ENCODE measurements at places on chromosomes 6 and 20. TPM values are rescaled to one million over a fixed set of nuclear protein-coding genes. Genes with fewer than 3 reads are reported as not detected.

GRCh38 chr6:155287762-155288161 lies 23.9 kb downstream of the CLDN20 start:
- peaks cover 1% of the 10 kb centered on the region for H3K4me1 ChIP-seq
- H3K27me3 ChIP-seq: no peaks in the 10 kb centered on the region
- DNase-seq: no peak

GRCh38 chr6:15948930-15949900 lies 179.7 kb upstream of the MYLIP start:
- no peak for DNase-seq
- no peak overlapping the region for H3K27ac ChIP-seq
- H3K27me3 ChIP-seq: no peaks in the 10 kb centered on the region
- no peak overlapping the region for H3K4me3 ChIP-seq

The BACH2 gene
- 13.4 TPM for total RNA-seq

DNA sequence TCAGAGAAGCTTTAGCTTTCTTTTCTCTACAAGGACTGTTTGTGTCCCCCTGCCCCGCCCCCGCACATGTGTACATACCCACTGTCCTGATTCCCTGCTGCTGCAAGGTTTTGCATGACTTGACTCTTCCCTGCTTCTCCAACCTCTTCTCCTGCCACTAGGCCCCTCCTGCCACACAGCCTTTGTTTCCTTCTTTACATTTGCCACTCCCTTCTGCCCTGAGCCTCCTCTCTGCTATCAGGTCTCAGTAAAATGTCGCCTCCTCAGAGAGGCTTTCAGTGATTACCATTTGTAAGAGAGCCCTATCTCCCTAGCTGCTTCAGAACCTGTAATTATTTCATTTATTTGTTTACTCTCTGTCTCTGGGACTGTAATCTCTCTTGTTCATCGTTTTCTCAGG lies 56.4 kb upstream of the VSTM2L start:
- H3K4me1 ChIP-seq: no peaks in the 10 kb centered on the region
- no peak overlapping the region for H3K4me3 ChIP-seq
- no peak overlapping the region for H3K27ac ChIP-seq
- no peak for DNase-seq

DNA sequence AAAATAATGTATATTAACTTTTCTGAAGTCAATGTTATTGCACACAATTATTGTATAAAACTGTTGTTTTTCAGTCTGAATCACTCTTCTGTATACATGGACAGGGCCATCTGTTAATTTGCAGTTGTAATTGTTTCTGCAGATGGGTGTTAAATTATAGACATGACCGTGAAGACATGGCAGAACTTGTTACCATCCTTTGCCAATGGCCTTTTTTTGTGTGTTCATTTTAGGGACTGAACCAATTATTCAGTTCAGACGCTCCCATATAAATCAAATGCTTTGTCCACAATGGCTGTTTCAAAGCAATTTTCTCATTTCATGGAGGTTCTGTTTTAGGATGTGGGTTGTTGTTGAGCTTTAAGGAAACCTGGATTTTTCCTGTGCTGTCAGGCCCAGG lies 533.7 kb downstream of the DOK5 start:
- no peaks in the 10 kb centered on the region for H3K4me1 ChIP-seq
- no peak for DNase-seq
- H3K4me3 ChIP-seq: no peak overlapping the region
- no peak overlapping the region for H3K27ac ChIP-seq
- H3K27me3 ChIP-seq: no peaks in the 10 kb centered on the region

The CLDN20 gene
- total RNA-seq: not detected

DNA sequence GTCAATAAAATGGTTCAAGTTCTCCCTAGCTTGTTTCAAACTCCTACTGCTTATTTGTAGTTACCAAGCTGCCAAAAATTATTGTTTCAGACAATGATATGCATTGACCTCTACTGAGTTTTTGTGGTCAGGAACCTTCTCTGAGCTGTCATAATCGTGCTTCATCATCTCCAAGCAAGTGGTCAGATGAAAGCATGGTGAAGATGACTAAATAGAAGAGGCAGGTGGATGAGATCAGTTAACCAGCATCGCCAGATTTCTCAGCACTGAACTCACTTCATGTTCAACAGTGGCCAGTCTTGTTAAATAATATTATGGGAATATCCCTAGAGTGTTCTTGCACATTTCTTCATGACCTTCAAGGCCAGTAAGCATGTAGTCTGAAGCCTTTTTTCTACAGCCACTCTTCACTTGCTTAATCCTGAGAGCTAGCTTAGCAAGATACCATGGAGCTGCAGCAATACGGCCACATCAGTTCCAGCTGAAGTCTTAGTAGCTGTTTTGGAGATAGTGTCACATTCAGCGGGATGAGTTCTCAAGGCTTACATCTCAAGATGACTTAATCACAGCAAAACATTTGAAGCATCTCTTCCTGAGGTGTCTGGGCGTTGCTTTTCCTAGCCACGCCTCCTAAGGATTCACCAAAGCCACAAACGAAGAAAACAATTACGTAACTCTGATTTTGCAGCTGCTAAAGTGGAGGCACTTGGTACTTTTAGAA lies 101.6 kb upstream of the TMEM30A start:
- H3K27me3 ChIP-seq: no peaks in the 10 kb centered on the region
- DNase-seq: no peak
- H3K4me3 ChIP-seq: no peak overlapping the region
- H3K36me3 ChIP-seq: no peaks in the 10 kb centered on the region

DNA sequence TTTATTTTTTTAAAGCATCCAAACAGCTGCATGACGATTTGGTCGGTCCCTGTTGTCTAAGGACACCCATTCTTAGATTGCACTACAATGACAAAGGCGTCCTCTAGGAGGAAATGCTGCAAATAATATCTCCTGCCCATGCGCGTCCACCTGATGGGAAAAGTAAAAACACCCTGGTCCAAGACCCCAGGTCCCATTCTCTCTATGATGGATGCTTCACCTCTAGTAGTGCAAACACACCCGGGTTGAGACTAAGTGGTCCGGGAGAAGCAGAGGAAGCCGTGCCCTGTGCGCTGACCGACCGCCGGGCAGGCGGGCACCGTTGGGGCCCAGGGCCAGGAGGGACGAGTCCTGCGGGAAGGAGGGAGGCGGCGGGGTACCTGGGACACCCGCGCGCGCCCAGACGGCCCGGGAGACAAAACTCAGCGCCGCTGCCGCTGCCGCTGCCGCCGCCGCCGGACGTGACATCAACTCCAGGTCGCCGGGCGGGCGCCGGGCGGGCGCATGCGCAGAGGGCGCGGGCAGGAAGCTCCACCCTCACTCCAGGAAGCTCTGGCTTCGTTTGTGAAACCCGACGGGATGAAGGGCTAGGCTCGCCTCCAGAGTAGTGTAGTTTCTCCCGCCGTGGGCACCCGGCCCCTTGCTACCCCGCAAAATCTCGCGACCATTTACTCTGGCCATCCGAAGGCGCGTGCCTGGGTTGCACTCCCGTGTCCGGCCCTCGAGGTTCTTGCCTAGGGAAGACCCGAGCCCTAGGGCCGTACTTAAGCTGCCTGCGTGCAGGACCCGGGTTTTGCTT lies at the start of gene TBC1D7:
Gene TBC1D7 (minus strand): TSS at position 462 of the 799 bp plus-strand sequence. CDS start 1,639 bp downstream, outside the sequence.
- H3K4me3 ChIP-seq: peak within 1 kb of the TSS; percentile 95
- H3K27me3 ChIP-seq: no peaks in the 10 kb centered on the region
- peak within 1 kb of the TSS; percentile 90 for H3K27ac ChIP-seq
- peak; percentile 91 for DNase-seq

- H3K27ac ChIP-seq: no peak overlapping the region
- H3K36me3 ChIP-seq: no peaks in the 10 kb centered on the region
- no peaks in the 10 kb centered on the region for H3K27me3 ChIP-seq
- H3K4me1 ChIP-seq: no peaks in the 10 kb centered on the region
- no peak overlapping the region for H3K4me3 ChIP-seq
Measured at GRCh38 chr20:2780948-2781347, 19.5 kb downstream of the CPXM1 start.

DNA sequence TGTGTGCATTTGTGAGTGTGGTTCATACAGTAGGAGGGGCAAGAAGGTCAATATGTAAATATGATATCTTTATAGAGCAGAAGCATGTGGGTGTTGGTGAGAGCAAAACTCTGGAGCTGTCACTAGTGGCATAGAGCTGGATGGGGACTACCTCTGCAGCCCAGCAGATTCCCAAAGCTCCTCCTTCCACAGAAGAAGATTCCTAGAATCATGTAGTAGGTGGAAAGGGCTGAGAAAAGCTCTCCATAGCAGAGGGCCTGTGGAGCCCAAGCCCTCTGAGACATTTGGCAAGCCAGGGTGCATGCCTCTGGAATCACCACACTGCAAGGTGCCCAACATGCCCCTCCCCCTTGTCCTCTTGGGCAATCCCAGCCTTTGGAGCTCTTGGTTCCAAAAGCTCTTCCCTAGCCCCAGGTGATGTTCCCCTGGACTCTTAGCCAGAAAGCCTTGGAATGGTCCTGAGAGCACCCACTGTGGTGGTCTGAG lies 233.2 kb downstream of the LRFN2 start:
- no peaks in the 10 kb centered on the region for H3K27me3 ChIP-seq
- DNase-seq: no peak

GRCh38 chr20:31568041-31568731 lies 36.9 kb upstream of the ID1 start:
- H3K36me3 ChIP-seq: no peaks in the 10 kb centered on the region
- H3K4me1 ChIP-seq: peaks cover 8% of the 10 kb centered on the region
- DNase-seq: no peak

DNA sequence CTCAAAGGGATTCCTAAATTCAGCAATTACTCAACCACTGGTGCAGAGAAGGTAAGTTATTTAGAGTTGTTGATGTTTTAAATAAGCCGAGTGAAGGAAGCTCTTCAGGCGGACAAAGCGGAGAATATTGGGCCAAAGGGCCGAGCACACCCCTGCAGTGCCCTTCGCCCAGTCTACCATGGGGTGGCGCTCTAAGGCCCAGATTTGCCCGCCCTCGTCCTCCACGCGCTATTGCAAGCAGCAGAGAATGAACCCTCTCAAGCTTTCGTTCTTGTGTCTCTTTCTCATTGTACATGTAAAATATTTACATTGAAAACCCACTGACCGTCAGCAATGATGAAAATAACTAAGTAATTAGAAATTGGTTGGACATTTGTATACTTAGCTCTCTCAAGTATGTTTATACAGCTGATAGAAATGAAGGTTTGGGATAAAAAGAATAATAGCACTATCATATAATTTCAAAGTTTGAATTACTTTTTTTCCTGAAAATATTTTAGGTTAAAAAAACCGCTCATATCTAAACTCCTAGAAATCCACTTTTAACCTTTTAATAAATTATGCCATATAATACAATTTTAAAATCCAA lies 195.0 kb upstream of the CEP162 start:
- no peak overlapping the region for H3K4me3 ChIP-seq
- H3K27ac ChIP-seq: no peak overlapping the region
- no peaks in the 10 kb centered on the region for H3K4me1 ChIP-seq

DNA sequence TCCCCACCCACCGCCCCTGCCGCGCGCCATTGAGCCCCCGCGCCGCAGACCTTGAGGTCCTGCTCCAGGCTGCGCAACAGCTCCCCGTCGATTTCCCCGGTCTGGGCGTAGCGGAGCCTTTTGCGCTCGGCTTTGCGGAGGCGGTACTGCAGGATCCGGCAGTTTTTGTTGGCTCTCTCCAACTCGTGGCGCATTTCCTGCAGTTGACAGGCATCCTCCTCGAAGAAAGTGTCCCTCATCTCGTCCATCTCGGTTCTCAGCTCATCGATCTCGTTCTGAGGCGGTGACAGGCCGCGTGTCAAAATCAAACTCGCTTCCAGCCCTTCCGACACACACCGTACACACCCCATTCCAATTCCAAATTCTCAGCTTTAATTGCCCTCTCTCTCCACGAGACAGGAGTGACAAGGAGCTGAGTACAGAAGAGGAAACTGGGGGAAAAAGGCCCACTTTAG lies 4.3 kb downstream of the MTCL3 start:
- H3K36me3 ChIP-seq: no peaks in the 10 kb centered on the region
- DNase-seq: no peak
- H3K27ac ChIP-seq: no peak overlapping the region
- peak overlapping the region; percentile 77 for H3K4me3 ChIP-seq

The OXT gene
- total RNA-seq: not detected

DNA sequence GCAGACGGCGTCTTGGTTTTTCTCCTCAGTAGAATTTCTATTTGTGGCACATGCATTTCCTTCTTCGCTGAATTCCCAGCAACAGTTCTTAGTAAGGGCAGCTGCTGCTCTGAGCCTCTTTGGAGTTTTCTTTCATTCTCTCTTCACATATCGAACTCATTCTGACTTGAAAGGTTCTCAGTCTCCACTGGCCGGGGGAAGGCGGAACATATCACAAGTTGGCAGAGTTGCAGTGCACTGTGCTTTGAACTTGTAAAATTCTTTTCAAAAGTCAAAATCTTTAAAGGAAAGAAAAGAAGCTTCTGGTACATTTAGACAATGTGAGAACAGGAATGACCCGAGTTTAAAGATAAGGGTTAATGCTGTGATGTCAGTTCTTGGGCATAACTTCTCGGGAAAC lies 286.1 kb upstream of the MAP3K7 start:
- H3K4me1 ChIP-seq: no peaks in the 10 kb centered on the region
- H3K27me3 ChIP-seq: no peaks in the 10 kb centered on the region
- no peaks in the 10 kb centered on the region for H3K36me3 ChIP-seq
- no peak overlapping the region for H3K27ac ChIP-seq
- no peak overlapping the region for H3K4me3 ChIP-seq
- no peak for DNase-seq

The TRIM15 gene
- total RNA-seq: 0.12 TPM

The SNAP91 gene
- not detected for total RNA-seq

The DYNLT2 gene
- total RNA-seq: 1.1 TPM

DNA sequence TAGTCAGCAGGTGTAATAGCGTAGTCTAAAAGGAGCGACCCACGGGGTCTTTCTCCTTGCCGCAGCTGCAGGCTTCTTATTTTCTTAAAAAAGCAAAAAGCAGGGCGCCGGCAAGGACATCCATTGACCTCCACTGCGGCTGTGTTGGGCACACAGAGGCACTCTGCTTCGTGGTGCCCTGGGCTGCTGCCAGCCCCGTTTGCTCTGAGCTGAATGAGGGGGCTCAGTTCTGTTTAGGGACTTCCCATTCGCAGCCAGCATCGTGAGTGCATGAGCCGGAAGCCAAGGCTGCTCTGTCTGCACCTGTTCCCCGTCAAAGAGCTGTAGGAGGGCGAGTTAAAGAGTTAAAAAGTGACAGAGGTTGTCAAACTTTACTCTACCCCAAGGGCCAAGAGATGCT lies 1.7 kb upstream of the SLC22A2 start:
- no peak for DNase-seq
- H3K4me1 ChIP-seq: no peaks in the 10 kb centered on the region
- H3K36me3 ChIP-seq: no peaks in the 10 kb centered on the region
- no peak overlapping the region for H3K4me3 ChIP-seq

DNA sequence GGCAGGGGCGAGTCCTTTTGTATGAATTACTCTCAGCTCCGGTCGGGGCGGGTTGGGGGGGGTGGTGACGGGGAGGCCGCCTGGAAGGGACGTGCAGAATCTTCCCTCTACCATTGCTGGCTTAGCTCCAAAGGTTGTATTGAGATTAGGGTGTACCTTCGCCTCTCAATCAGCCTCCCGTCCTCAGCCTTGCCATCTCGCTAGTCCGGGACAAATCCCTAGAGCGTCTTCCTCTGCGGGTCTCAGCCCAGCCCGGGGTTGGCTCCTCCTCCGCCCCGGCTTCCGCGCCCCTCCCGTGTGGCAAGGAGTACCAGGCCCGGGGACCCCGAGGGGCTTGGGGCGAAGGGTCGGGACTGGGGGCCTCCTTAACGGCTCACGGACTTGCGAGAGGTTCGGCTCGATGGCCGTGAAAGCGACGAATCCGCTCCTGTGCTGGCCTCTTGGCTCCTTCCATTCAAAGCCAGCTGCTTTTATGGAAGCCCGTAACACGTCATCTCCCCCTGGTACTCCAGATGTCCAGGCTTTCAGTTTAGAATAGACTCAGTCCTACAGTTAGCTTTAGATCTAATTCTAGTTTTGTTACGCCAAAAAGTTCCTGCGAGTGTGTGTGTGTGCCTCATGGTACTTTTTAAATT lies 636 bp upstream of the EEF1A1 start:
- peaks cover 9% of the 10 kb centered on the region for H3K4me1 ChIP-seq
- peak overlapping the region; percentile 92 for H3K27ac ChIP-seq
- peak; percentile 32 for DNase-seq
- H3K4me3 ChIP-seq: peak overlapping the region; percentile 71

All from gastrocnemius medialis (tissue), 4 donors.